ENCODE measurements at places on chromosomes 7 and 10.

DNA sequence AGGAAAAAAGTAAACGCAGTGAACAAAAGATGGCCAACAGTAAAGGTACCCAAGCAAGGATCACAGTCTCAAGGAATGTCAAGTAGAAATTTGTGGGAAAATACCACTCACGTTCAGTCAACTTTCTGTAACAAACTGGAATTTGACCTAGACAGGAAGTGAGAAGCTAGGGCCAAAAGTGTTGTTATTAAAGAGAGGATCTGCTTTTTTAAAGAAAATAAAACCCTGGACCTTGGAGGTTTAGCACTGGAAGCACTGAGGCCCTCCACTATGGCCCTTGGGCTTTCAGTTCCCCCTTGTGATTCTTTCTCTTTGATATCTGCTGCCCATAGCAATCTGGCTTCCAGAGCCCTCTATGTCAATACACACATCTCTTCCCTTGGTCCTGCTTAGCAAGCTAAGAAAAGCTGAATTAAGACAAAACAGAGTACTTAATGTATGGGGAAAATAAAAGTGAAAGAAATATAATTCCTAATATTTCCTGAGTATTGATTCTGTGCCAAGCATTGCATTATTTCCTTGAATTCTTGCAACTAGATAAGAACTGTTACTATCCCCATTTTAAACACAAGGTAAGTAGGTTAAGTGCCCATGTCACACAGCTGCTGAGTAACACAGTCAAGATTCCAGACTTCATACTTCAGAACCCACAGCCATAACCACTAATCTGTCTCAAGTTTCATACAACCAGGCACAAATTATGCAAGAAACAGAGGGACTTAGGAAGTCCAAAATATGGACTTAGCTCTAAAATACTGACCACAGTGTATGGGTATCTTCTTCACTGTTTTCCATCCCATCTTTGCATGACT, 2.6 kb upstream of the ZNF438 start:
- peak overlapping the region; percentile 61 for H3K27ac ChIP-seq
- peaks cover 52% of the 10 kb centered on the region for H3K4me1 ChIP-seq
- no peak for DNase-seq
- H3K36me3 ChIP-seq = no peaks in the 10 kb centered on the region

DNA sequence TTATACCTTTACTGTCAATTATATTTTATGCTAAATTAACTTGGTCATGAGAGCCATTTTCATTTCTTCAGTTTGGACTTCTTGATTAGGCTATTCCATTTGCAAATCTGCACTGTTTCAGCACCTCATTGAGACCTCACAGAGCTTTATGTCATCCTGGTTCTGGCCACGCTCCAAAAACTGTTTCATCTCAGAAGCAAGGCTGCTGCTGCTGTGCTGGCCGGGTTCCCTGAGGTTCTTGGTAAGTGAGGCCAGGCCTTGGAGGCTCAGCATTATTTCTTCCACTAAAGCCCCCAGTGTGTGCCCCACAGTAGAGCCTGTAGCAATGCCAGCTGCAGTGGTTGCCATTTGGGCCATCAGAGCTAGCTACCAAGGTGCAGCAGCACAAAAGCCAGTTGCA, 7.8 kb upstream of the ZNF485 start:
- H3K27ac ChIP-seq = no peak overlapping the region
- peaks cover 20% of the 10 kb centered on the region for H3K4me1 ChIP-seq
- no peak overlapping the region for H3K4me3 ChIP-seq
- no peaks in the 10 kb centered on the region for H3K36me3 ChIP-seq

DNA sequence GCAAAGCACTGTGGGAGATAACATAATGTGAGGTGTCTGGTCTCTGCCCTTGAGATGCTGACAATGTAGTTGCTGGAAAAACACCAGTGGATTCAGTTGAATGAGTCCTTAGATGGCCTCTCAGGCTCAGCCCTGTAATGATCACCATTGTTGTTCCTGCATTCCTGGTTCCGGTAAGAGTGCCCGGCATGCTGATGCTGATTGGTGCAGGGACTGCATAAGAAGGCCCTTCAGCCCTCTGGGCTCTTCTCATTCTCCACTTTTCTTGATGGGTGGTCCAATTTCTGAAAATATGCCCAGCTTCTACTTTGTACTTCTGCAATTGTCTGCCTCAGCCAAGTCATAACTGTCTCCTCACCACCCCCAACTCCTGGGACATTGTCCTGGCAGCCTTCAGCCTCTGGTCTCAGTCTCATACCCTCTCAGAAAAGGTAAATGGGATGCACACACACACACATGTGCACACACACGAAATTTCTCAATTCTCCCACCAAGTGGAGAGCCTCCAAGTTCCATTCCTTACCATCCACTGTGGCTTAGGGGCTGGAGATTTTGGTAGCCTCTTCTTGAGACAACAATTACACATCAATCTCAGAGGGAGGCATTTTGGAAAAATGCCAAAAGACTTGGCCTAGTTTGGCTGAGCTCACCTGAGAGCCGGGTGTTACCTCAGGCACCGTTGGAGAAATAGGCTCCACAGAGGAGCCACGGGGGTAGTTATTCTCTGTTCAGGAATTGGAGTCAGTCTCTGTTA, 314.9 kb downstream of the RPS24 start:
- no peaks in the 10 kb centered on the region for H3K4me1 ChIP-seq
- no peak for DNase-seq
- peaks cover 20% of the 10 kb centered on the region for H3K27me3 ChIP-seq
- H3K36me3 ChIP-seq = no peaks in the 10 kb centered on the region

- no peaks in the 10 kb centered on the region for H3K27me3 ChIP-seq
- no peak overlapping the region for H3K4me3 ChIP-seq
- DNase-seq = no peak
Observed at GRCh38 chr10:109374215-109374614, 549.1 kb downstream of the XPNPEP1 start.
